ENCODE measurements at places on chromosomes 12 and 14.

DNA sequence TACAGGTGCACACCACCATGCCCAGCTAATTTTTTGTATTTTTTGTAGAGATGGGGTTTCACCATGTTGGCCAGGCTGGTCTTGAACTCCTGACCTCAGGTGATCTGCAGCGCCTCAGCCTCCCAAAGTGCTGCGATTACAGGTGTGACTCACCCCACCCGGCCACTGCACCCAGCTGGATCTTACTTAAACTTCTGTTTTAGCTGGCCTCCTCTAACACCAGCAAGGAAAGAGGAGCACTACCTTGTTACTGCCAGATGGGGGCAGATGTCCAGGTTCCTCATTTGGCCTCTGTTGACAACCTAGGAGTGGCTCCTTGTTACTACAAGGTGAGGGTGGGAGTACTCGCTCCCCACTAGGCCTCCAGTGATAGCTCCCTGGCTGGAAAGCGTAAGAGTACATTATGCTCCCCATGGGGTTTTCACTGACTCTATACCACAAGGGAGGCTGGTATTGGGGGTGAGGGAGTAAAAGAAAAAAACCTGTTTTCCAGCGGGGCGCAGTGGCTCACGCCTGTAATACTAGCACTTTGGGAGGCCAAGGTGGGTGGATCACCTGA is 13.2 kb upstream of the ARF6 start:
- DNase-seq, result no peak

DNA sequence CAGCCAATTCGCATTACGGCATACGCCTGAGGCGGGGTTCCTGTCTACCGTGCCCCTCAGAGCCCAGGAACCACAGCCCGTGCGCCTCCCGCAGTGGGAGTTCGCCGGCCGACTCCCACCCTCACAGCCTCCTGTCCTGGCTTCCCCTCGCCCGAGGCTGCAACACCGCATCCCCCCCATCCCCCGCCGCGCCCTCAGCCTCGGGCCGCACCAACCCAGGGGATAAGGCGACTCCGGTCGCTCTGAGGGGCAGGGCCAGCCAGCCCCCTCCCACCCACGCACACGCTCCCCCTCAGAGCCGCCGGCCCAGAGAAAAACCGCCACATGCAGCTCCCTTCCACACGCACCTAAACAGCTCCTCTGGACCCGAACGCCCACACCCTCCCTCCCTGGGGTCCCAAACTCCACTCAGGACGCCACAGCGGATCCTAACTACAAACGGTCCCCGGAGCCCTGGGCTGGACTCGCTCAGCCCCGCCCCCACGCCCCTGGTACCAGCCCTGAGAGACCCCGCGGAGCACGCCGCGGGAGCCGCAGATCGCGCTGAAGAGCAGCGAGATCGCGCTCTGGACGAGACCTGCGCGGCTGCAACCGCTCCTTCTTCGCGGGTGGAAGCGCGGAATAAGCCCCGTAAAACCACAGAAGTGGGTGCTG is at the start of gene C14orf39:
Gene C14orf39, minus strand, starts transcription at position 466 of the 654 bp plus-strand sequence. CDS start 985 bp downstream, outside the sequence.
- no peak for DNase-seq

- DNase-seq, result no peak
Measured at GRCh38 chr14:101495827-101496775, 65.2 kb upstream of the DIO3 start.

- no peak for DNase-seq
Measured at GRCh38 chr12:24933694-24934407, 15.1 kb downstream of the BCAT1 start.

DNA sequence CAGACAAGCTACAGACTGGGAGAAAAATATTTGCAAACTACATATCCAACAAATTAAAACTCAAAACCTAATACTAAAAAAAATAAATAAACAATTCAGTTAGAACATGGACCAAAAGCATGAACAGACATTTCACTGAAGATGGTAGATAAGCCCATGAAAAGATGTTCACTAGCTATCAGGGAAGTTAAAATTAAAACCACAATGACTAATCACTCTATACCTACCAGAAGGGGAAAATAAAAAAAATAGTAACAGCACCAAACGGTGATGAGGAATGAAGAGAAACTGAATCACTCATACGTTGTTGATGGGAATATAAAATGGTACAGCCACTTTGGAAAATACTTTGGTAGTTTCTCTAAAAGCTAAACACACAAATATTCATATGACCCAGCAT is 31.1 kb upstream of the DHRS7 start:
- no peak for DNase-seq

DNA sequence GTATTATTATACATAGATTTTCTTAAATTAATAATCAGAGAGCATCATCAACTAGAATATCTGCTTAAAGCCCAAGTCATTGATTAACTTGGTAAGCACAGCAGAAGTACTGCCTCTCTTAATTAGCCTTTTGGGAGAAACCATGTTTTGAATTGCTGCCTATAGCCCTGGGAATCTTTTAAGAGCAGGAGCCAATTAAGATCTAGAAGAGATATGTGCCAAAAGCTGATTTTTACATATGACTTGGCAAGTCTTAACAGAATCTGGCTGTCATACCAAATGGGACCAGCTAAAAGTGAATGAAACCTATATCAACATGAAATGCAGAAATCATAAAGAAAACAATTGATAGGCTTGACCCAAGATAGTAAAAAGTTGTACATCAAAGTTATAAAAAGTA is 23.2 kb upstream of the WNK1 start:
- no peak for DNase-seq

GRCh38 chr14:36757734-36758601 is 96.3 kb downstream of the PAX9 start:
- no peak for DNase-seq

DNA sequence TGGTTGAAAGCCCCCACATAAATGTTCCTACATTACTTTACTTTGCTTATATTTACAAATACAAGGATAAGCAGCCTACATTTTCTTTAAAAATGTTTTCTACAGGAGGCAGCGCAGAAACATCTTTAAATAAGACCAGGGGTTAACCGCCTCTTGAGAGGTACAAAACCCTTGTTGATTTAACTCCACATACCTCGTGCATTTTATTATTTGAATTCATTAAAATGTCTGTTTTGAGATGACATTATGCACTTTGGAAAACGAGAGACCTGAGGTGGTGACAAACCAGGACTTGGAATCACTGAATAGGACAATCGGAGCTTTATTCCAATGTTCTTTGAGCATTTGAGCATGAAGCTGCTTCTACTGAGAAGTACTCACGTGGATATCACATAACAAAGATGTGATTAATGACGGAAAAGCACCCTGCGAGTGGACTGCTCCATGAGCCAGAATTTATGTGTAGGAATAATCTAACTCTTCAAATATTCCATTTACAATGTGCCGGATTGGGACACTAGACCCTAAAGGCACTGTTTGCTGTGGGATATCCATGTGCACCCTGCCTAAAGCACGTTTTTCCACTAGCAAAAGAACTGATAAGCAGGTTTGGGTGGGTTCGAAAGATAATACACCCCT is 746 bp upstream of the DUSP16 start:
- no peak for DNase-seq

- no peak for DNase-seq
Measured at GRCh38 chr14:45680531-45680930, 427.5 kb upstream of the MIS18BP1 start.

GRCh38 chr12:113097716-113098440 is 37.7 kb downstream of the RASAL1 start:
- DNase-seq, result no peak

GRCh38 chr14:98782062-98782461 is 489.9 kb downstream of the BCL11B start:
- DNase-seq, result no peak

GRCh38 chr14:104757681-104758392 is 4.9 kb downstream of the SIVA1 start:
- DNase-seq, result no peak

GRCh38 chr12:113137861-113138783 is 2.6 kb upstream of the RASAL1 start:
- no peak for DNase-seq

GRCh38 chr14:65321370-65321875 is 91.1 kb upstream of the FUT8 start:
- no peak for DNase-seq

GRCh38 chr14:94592457-94592856 is 11.2 kb downstream of the SERPINA5 start:
- DNase-seq, result no peak

DNA sequence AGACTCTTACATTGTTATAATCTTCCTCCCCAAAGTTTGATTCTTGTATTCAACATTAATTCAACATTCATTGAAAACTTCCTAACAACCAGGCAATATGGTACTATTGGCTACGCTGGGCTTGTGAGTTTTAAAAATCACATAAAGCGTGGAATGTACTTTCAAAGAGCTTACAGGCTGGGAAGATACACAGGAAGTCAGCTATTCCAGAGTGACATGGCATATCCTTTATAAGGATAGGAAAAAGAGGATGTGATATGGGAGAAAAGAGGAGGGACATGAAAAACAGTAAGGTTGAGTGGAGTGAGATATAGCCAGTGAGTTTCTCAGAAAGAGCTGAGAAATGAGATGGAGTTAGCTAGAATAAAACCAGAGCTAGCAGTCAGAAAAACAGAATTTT is 103.6 kb upstream of the ATF7IP start:
- no peak for DNase-seq

- no peak for DNase-seq
Measured at GRCh38 chr12:122031342-122032216, 9.9 kb downstream of the BCL7A start.

DNA sequence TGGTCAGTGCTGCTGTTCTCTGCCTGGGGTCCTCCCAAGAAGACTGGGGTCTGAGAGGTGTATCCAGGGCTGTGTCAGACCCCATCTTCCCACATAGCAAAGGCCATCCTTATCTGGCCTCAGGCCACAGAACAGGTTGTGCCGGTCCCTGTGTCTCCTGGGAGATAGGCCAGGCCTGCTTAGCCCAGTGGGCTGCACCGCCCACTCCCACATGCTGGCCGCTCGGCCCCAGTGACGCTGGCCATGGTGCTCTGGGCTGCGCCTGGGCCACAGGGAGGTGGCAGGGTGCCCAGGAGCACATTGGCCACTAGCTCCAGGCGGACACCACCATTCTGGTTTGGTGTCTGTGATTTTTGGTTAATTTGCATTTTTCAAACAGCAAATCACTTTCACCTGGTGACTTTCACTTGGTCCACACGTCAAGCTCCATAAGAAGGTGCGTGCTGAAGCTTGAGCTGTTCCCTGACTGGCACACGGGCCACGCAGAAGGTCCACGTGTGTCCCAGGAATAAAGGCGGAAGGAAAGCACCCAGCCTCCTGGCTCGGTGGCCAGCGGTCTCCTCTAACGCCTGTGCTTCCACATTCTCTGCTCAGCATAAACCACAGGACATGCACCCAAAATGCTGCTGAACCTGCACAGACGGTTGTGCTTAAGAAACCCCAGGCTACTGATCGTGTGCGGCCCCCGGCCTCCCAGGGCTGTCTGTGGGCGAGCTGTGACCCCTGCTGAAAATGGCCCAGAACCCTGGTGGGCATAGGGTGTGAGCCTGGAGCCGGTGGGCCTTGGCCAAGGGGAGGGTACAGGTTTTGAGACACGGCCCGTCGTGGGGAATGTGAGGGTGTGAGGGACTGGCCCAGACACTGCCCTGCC is 4.6 kb downstream of the FBRSL1 start:
- no peak for DNase-seq

DNA sequence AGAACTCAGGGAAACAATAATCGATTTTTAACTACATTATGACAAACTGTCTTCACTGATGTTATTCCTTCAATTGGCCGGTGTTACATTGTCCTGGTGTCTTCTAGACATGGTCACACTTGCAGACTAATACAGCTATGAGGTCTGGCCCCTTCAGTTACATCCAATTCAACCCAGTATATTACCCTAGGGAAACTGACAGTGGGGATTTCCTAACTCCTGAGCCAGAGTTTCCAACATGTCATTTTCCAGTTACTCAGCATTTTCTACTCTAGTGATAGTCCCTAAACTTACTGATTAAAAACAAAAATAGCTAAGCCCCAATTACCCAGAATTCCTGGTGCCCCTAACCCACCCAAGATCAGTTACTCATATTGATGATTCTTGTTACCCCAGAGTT is 21.1 kb downstream of the IFNG start:
- DNase-seq, result no peak

- no peak for DNase-seq
Measured at GRCh38 chr12:42886160-42886559, 296.6 kb upstream of the PRICKLE1 start.

- no peak for DNase-seq
Measured at GRCh38 chr14:34691206-34691605, 23.2 kb downstream of the CFL2 start.

DNA sequence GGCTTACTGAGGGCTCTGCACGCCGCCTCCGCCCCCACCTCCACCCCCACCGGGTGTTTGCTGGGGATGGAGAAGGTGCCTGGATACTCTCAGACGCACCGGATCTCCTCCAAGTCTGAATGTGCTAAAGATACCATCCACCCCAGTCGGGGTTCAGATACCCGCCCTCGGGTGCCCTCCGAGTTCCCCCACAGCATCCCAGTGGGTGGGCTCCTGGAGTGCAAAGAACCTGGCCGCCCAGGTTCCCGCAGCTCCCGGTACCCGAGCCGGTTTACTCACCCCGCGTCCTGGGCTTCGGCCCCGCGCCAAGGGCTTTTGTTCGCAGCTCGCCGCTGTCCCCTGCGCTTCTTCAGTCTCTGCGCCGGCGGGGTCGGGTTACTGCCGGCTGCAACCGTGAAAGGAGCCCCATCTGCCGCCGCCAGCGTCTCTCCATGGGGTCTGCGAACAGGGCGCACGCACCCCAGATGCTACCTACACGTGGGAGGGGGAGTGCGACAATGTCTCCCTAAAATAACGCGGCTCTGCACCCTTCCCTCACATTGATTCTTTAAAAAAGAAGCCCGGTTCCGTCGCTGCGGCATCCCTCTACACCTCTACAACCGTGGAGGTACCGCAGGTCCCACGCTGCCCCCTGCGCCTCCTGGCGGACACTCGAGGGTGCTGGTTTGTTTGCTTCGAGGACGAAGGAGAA is at the start of gene CCDC177:
Gene CCDC177, minus strand, starts transcription at position 609 of the 691 bp plus-strand sequence. CDS start 1,249 bp downstream, outside the sequence.
- DNase-seq, result peak; percentile 52

DNA sequence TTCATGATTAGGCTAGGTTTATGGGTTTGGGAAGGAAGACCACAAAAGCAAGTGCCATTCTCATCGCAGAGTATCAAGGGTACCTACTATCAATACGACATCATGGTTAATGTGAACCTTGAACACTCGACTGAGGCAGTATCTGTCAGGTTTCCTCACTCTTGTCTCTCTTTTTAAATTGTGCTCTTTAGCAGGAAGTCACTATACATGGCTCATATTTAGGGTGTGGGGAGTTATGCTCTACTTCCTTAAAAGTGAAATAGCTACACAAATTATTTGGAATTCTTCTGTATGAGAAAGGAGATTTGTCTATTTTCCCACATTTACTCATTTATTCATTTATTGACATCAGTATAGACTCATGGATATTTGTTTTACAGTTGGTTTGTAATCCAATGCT is 5.9 kb upstream of the CLEC4E start:
- DNase-seq, result no peak

- DNase-seq, result no peak
Measured at GRCh38 chr12:32706335-32707024, 27.4 kb downstream of the DNM1L start.
